Brain microvascular endothelial cell (primary cell): ENCODE measurements at places on chromosomes 2 and 18.

DNA sequence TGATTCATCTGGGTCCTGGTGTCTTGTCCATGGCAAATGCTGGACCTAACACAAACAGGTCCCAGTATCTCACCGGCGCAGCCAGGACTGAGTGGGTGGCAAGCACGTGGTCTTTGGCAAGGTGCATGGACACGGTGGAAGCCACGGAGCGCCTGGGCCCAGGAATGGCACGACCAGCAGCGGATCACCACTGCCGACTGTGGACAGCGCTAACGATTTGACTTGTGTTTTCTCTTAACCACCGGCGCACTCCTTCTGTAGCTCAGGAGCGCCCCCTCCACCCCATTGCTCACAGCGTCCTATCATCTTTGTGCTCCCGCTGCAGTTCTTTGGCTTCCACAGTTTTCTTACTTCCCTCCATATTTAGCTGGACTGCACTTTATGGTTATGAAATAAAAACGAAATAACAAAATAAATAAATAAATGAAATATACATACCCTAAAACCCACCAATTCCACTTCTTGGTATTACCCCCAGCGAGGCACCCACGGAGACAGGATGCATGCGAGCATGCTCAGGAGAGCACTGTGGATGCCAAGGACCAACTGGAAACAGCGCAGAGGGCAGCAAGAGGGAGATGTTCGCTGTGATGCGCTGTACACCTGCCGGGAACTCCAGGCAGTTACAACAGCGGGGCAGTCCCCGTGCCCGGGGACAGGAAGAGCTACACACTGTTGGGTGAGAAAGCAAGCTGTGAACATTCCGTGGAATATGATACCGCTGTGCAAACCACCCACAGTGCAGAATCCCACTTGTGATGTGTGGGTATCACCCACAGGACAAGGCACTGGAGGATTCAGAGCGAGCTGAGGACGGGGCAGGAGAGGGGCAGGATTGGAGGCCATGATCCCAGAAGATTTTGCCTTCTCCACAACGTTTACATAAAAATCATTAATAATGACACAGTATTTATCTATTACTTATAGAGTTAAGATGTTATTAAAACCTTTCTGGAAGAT is 7.0 kb upstream of the CIDEA start:
- peak; percentile 38 for DNase-seq

GRCh38 chr18:48959921-48960920 is 9.5 kb upstream of the SMAD7 start:
- peak; percentile 78 for DNase-seq

DNA sequence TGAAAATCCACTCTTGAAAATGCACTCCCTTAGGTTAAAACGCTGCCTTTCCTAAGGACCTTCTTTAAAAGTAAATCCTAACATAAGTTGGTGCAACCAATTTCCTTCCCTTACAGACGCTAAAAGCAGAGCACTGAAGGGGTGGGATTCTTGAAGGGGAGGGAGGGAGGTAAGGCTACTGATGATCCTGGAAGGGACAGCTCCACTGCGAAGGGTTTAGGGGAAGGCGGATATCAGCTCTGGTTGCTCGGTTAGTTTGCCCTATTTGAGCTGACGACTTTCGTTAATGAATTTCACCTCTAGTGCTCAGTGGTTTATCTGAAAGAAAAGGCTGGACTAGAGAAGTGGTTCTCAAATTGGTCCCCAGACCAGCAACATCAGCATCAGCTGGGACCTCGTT is 49.7 kb upstream of the SIGLEC15 start:
- no peak for DNase-seq

- no peak for DNase-seq
Observed at GRCh38 chr2:135555311-135555710, 24.0 kb downstream of the R3HDM1 start.

GRCh38 chr2:74564222-74564621 is 9.7 kb downstream of the DOK1 start:
- DNase-seq = no peak

DNA sequence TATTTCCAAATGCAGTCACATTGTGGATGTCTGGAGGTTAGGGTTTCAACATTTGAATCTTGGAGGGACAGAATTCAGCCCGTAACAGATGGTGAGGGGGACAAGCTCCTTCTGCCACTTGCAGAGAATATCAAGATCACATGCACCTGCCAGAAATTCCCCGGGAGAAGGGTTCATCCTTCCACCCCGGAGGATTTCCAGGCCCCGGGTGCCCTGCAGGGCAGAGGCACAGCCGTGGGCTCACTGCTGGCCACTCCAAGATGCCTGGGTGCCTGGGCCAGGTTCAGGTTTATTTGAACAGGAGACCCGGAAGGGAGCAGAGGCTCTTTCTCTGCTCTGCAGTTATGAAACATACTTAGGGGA is 38.2 kb upstream of the MGAT4A start:
- no peak for DNase-seq

- no peak for DNase-seq
Observed at GRCh38 chr2:30965022-30965531, 157.8 kb upstream of the CAPN13 start.

DNA sequence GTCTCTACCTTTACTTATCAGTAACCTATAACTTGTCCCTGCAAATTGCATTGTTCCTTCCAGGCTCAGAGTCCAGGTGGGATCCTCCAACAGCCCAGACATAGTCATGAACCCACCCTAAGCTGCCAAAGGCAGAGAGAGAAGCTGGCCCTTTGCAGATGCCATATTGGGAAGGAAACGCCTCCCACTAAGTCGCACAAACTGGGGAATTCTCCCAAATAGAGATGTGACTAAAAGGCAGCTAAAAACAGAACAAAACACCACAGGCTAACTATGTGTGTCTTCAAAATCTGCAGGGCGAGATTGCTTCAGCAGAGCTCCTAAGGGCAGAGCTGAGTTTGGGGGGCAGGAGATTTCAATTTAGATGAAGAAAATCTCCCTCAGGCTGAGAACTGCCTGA is 38.5 kb upstream of the SIGLEC15 start:
- no peak for DNase-seq

GRCh38 chr2:229431327-229431954 is 160.4 kb upstream of the PID1 start:
- DNase-seq = no peak

GRCh38 chr18:46174342-46175041 is 70.3 kb downstream of the HAUS1 start:
- DNase-seq = peak; percentile 15

DNA sequence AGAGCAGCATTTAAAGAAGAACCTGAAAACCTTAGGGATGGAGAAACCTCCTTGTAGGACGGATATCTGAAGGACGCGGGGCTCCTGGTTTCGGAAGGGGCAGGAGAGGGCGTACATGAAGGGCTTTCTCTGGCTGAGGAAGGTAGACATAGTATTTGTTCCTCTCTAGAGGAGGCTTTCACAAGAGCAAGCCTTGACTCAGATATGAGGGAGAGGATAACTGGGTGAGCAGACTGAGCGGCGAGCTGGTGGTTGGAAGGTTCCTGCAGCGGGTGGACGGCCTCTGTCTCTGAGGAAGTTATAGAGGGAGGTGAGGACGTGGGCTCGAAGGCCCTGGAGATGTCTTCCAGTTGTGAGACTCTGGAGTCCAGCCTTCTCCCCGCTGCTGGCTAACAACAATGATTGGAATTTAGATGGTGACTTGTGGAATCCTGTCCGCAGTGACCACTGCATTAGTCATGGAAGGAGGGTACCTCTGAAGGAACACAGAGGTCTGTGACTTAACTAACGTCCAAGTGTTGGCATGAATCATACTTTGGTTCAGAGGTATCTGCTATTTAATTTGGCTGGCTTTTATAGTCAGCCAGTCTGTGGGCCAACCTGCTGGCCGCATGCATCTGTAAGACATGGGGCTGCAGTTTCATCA is 80.9 kb downstream of the ASAP2 start:
- peak; percentile 98 for DNase-seq
